ENCODE measurements at places on chromosomes 11 and 22.
A peak's percentile ranks its signal among the peaks of the same experiment; 100 is the strongest.

DNA sequence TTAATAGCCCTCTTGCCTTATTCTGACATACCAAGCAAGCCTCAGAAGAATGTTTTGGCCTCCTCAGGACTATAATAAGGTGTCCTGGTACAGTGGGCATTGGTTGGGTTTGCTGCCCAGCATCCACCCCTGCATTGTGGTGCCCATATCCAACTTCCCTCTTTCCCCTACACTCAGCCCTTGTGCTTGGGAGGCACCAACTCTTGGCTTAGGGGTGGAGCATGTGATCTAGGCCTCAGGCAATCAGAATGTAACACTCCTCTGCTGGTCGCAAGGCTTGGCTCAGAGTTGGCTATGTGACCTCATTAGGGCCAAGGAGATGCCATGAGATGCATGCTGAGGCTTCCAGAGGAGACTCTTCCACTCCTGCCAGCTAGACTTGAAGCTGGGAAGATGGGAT, 123.0 kb downstream of the CSNK2A3 start:
- no peak for DNase-seq

GRCh38 chr11:13284776-13285588, 7.4 kb downstream of the BMAL1 start:
- no peak for DNase-seq

DNA sequence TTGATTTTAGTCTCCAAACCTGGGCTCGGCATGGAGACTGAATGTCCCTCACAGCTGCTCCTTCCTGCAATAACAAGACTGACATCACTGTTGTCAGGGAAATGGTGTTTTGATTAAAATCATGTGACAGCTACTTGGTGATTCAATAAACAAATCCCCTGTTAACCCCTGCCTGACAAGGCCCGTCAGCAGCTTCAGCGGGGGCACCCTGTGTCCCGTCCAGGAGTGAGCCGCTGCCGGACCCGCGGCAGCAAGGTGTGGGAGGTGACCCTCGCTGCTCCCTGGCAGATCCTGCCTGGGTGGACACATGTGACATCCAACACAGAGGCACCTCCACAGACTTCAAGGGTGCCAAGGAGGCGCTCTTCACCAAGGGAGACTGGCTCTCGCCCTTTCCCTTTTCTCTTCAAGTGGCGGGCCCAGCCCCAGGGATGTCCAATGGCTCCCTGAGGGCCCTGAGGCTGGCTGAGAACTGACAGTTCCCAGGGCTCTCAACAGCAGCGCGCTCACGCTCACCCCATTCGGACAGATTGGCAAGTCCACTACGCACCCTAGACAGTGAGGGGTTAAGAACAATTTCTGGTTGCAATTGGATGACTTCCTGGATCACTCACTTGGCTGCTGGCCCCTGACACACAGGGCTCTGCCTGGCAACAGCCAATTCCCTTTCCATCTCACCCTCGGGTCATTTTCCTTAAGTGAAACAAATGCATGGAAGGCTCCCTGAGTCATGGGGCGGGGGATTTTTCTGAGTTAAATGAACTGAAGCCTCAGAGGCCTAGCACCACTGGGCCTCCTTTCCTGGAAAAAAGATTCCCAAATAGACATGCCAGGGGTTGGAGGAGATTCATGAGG, 30.7 kb downstream of the PPP2R1B start:
- peak; percentile 92 for DNase-seq

- DNase-seq = no peak
These were observed 27.8 kb downstream of the KCNQ1 start for GRCh38 chr11:2472428-2473186.

- no peak for DNase-seq
These were observed 315.8 kb downstream of the CASP12 start for GRCh38 chr11:104582431-104582830.

- no peak for DNase-seq
These were observed 217.0 kb upstream of the PGR start for GRCh38 chr11:101346591-101346990.
